ENCODE measurements at places on chromosomes 2 and 18.

- no peak for DNase-seq
Measured at GRCh38 chr2:203797712-203798111, 69.9 kb upstream of the CTLA4 start.

- no peak for DNase-seq
Measured at GRCh38 chr18:70469916-70470315, 181.1 kb downstream of the SOCS6 start.

- peak; percentile 35 for DNase-seq
Measured at GRCh38 chr2:45610281-45611019, 617 bp downstream of the SRBD1 start.

GRCh38 chr18:13379930-13380690, 161.6 kb downstream of the LDLRAD4 start:
- no peak for DNase-seq

DNA sequence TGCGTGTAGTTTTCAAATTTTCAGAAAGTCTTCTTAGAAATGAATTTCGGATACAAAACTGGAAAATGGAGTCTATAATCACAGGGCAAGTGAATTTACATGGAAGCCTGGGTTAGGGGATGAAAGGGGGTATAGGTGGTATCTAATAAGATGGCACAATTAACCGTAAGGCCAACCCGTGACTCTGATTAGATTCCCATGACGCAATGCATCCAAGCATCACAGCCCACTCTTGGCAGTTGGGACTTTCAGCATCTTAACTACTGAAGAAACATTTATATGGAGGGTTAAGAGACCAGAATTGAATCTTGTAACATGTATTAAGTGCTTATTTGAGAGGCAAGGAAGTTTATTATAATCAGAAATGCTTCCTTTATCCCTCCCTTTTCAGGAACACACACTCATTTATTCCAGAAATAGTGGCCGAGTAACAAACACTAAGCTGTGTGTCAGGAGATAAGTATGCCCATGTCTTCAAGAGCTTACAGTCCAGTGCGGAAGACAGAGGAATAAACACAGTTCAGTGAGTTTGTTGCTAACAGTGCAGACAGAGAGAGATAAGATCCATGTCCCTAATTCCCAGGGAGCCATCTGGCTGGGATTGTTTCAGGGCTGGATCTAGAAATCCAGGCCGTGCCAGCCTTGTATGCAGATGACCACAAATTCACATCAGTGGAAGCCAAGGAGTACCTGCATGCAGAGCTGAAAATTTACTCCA, 151.2 kb downstream of the ANTXR1 start:
- DNase-seq: no peak

DNA sequence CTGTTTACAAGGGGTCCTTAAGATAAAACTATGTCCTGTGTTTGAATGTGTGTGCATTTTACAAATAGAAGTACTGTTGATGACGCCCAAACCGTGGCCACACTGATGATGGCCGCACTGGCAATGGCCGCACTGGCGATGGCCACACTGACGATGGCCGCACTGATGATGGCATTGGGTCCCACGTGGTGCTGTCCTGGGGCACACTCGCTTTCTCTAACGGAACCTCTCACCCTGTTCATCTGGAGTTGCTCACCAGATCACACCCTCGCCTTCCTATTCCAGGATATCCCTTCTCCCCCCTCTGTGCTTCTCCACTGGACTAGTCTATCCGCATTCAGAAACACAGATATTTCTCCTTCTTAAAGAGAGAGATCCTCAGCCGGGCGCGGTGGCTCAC, 192.4 kb downstream of the EIPR1 start:
- no peak for DNase-seq

DNA sequence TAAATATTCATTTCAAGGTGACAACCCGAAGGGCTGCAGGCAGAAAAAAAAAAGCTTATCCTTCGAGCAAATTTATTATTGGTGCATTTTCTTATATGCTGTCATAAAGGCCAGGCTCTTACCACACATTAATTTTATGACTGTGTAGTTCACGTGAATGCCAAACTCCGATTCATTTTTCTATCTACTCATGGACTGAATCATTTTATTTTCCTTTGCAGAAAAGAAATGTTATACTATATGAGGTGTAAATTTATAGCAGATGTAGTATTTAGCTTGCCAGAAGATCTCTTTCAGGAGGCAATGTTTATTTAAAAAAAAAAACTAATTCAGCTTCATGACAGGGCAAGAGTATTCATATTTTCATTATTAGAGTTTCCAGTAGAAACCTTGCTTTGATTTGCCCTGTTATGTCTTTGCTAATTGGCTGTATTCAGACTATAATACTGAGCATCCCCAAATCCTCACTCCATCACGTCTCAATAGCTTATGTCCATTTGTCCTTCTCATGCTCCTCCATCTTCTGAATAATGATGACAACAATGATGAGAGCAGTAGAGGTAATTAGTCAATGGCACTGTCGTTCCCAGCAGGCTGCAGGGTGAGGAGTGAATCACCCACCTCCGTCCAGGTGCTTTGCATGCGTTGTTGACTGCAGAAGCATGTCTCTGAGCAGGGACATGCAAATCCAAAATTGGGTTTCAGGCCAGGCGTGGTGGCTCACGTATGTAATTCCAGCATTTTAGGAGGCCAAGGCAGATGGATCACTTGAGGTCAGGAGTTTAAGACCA, 101.1 kb upstream of the RAB12 start:
- DNase-seq: no peak

DNA sequence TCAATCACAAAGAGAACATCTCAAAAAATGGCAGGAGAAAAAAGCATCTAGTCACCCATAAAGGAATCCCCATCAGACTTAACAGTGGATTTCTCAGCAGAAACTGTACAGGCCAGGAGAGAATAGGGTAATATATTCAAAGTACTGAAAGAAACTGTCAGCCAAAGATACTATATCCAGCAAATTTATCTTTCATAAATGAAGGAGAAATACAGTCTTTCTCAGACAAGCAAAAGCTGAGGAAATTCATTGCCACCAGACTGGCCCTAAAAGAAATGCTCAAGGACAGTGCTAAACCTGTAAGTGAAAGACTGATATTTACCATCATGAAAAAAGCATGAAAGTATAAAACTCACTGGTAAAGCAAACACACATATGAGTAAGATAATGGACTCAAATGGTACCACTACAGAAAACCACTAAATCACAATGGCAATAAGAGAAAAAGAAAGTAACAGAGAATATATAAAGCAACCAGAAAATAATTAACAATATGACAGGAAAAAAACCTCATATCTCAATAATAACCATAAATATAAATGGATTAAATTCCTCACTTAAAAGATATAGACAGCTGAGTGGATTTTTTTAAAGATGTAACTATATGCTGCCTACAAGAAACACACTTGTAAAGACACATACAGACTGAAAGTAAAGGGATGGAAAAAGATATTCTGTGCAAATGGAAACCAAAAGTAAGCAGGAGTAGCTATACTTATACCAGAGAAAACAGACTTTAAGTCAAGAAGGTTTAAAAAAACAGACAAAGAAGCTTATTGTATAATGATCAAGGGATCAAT, 83.4 kb upstream of the STK39 start:
- no peak for DNase-seq

GRCh38 chr2:166127217-166128155, at the start of gene SCN1A:
Gene SCN1A, minus strand, starts transcription at chr2:166128020. Its CDS starts 54,399 bp downstream, at chr2:166073621.
- no peak for DNase-seq

DNA sequence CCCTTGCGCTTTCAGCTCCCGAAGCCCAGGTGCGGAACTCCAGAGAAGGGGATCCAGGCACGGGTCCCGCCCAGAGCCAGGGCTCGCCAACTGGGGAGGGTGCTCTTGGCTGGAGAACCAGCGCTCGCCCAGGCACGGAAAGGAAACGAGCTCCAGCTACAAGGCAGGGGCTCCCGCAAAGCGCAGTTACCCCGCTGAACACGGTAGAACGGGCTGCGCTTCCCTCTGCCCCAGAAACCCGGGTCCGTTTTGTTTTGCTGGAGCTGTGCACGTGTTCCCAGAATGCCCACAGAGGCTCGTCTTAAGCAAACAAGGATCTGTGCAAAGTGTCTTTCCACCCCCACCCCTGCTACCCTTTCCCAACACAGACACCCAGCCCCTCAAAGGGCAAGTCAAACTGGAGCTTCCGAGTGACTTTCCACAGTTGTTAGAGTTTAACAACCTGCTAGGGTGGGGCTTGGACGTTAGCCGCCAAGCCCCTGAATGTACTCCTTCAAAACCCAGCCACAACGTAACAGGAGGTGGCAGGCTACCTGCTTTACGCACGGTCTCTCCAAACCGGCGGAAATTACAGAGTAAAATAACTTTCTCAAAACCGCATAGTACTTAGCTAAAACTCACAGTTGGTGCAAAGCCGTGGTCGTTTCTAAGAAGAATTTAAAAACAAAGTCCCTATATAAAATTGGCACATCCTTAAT, 775 bp downstream of the RNF125 start:
- peak; percentile 54 for DNase-seq

DNA sequence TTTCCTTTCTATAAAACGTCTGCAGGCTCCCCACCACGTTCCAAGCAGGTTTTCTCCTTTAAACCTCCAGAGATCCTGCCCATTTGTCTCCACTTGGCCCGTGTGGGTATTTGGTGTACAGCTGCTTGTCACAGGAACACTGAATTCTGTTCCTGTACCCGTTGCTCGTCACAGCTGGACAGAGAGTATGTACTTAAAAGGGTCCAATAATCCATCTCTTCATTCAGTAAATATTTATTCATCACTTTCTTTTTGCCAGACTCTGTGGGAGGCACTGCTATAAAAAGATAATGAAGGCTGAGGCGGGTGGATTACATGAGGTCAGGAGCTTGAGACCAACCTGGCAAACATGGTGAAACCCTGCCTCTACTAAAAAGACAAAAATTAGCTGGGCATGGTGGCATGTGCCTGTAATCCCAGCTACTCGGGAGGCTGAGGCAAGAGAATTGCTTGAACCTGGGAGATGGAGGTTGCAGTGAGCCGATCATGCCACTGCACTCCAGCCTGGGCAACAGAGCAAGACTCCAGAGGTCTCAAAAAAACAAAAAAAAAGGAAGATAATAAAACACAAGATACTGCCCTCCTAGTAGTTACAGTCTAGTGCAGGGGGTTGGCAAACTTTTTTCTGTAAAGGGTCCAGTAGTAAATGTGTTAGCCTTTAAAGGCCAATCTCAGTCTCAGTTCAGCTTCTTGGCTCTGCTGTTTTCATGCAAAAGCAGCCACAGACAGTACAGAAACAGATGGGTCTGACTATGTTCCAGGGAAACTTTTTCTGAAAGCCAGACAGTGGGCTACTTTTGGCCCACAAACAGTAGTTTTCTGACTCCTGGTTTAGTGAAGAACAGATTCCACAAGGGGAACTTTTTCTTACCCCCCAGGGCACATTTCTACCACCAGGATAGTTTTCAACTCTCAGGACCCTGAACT, 309.9 kb upstream of the RAB12 start:
- no peak for DNase-seq

GRCh38 chr2:159788253-159788652, 9.8 kb downstream of the CD302 start:
- DNase-seq: no peak

Data from activated naive CD8-positive, alpha-beta T cell treated with anti-CD3 and anti-CD28 coated beads for 36 hours (primary cell).